Osteocyte (in vitro differentiated cells): ENCODE measurements at places on chromosomes 11 and 22.

GRCh38 chr22:26735019-26735409 lies 77.6 kb downstream of the MIAT start:
- H3K36me3 ChIP-seq: peaks cover 17% of the 10 kb centered on the region
- H3K27ac ChIP-seq: no peak overlapping the region
- DNase-seq: no peak
- no peaks in the 10 kb centered on the region for H3K27me3 ChIP-seq

GRCh38 chr11:13000116-13000515 lies 9.0 kb upstream of the RASSF10 start:
- DNase-seq: no peak
- no peaks in the 10 kb centered on the region for H3K36me3 ChIP-seq
- no peaks in the 10 kb centered on the region for H3K4me1 ChIP-seq

DNA sequence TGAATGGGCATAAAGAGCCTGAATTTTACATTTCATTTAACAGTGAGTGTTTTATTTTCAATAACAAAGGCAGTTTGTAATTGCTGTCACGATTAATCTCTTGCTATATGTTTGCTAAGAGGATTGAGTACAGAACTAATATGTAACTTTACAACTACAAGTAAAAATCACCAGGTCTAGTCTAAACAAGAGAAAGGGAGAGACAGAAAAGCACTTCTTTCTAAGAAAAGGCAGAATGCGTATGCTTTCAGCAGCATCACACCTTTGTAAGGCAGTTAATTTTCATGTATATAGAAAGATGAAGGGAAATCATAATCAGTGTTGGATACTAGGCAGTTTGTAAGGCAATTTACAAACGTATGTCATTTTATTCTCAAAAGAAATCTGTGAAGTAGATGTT lies 169.8 kb downstream of the NELL1 start:
- H3K27ac ChIP-seq: no peak overlapping the region
- no peaks in the 10 kb centered on the region for H3K36me3 ChIP-seq
- no peaks in the 10 kb centered on the region for H3K4me1 ChIP-seq
- H3K4me3 ChIP-seq: no peak overlapping the region

- no peak for DNase-seq
- peaks cover 23% of the 10 kb centered on the region for H3K27me3 ChIP-seq
- no peak overlapping the region for H3K27ac ChIP-seq
- H3K4me3 ChIP-seq: no peak overlapping the region
- no peaks in the 10 kb centered on the region for H3K36me3 ChIP-seq
Measured at GRCh38 chr22:49108636-49109315, 718.9 kb downstream of the BRD1 start.
